Sciatic nerve (tissue), 2 donors: ENCODE measurements at places on chromosomes 16 and 17. TPM values are rescaled to one million over a fixed set of nuclear protein-coding genes. Genes with fewer than 3 reads are reported as not detected.

Gene ABCC11
- not detected for total RNA-seq

Gene KREMEN2
- not detected for total RNA-seq

Gene ITGAD
- 0.89 TPM for total RNA-seq

Gene ACSM3
- total RNA-seq = 2.8 TPM

Gene LRRC37A
- 4.3 TPM for total RNA-seq

Gene CES5A
- total RNA-seq = not detected

- no peak for DNase-seq
Observed at GRCh38 chr17:71427801-71428200, 693.0 kb upstream of the SOX9 start.

GRCh38 chr17:11144358-11145233 lies 96.4 kb upstream of the SHISA6 start:
- no peak for DNase-seq

- no peak for DNase-seq
Observed at GRCh38 chr16:987906-988305, 6.3 kb downstream of the SOX8 start.

GRCh38 chr16:54932737-54933254 lies 2.1 kb downstream of the IRX5 start:
- DNase-seq = no peak

DNA sequence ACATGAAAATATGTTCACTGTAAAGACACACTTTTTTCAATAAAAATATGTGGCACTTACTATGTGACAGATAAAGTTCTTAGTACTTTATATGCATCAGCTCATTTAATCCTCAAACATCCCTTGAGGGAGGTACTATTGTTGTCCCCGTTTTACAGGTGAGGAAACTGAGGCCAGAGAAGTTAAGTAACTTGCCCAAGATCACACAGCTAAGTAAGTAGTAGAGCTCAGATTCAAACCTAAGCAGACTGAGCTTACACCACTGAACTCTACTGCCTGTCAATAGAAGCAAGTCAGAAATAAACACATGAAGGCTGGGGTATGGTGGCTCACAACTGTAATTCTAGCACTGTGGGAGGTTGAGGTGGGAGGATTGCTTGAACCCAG lies 13.9 kb downstream of the CDH3 start:
- no peak for DNase-seq

- peak; percentile 42 for DNase-seq
Observed at GRCh38 chr17:80318166-80318565, 57.5 kb downstream of the RNF213 start.

GRCh38 chr17:73420897-73421296 lies 109.1 kb upstream of the CDC42EP4 start:
- DNase-seq = no peak

GRCh38 chr17:5669191-5669590 lies 84.9 kb upstream of the NLRP1 start:
- DNase-seq = no peak

- DNase-seq = peak; percentile 83
Observed at GRCh38 chr17:75778861-75779249, 5.8 kb upstream of the UNK start.

DNA sequence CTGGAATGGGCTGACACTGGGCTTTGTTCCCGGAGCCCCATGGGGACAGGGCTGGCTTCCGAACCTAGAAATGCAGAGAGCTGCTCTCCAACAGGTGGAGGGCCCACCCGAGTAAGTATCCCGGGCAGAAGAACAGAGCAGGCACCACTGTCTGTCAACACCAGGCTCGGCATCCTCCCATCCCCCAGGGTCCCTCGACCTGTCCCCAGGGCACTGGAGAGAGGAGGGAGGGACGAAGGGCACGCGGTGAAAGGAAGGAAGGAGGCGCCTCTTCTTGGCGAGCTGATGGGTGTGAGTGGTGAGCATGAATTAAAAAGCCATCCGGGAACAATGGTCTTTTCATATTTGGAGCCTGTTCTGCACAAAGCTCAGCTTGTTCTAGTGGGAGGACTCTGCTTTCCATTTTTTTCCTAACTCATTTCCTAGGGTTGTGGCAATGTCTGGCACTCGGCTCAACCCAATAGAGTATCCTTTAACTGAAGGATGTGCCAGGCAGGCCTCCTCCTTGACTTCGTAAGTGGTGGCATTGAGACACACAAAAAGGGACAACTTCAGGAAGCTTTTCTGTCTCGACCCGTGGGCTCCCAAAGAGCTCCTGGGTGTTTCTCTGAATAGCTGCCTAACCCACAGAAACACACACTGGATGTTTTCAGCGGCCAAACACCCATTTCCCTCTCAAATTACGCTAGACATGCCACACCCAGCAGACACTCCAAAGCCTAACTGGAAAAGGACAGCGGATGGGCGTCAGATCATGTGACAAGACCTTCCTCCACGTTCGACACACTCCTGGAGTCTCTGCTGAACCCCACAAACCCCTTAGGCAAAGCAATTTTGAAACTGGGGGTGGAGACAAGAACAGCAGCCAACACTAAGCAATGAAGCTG lies 47.7 kb downstream of the ZFHX3 start:
- DNase-seq = peak; percentile 77

- no peak for DNase-seq
Observed at GRCh38 chr16:67188323-67188722, 1.6 kb downstream of the EXOC3L1 start.

- DNase-seq = no peak
Observed at GRCh38 chr16:81106826-81107503, 10.8 kb upstream of the GCSH start.

DNA sequence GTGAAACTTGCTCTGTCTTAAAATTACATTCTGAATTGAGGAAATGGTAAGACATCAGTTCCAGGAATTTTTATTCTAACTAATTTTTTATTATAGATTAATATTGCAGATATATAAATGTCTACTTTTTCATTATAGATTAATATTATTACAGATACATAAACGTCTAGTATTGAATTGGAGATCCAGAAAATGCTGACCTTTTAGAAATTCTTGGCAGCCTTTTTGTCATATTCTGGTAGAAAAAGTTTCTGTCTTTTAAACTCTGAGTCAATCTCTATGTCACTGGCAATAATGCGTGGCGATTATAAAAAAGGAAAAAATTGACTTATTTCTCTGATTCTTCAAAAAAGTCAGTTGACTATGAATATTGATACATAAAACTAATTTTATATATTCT lies 8.7 kb downstream of the ERCC4 start:
- DNase-seq = no peak

DNA sequence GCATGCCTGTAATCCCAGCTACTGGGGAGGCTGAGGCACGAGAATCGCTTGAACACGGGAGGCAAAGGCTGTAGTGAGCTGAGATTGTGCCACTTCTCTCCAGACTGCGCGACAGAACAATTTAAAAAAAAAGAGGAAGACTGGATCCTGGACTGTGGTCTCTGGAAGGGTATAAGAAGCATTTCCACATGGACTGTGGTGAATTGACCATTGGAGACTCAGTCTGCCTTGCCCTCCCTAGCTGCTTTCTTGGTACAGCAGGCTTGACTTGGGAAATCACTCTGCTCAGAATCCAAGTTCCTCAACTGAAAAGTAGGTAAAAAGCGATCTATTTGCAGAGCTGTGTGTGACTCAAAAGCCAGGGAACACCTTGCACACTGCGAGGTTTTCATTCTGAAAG lies 1.0 kb upstream of the MGRN1 start:
- no peak for DNase-seq

GRCh38 chr16:29790949-29791844 lies 646 bp downstream of the KIF22 start:
- DNase-seq = no peak

DNA sequence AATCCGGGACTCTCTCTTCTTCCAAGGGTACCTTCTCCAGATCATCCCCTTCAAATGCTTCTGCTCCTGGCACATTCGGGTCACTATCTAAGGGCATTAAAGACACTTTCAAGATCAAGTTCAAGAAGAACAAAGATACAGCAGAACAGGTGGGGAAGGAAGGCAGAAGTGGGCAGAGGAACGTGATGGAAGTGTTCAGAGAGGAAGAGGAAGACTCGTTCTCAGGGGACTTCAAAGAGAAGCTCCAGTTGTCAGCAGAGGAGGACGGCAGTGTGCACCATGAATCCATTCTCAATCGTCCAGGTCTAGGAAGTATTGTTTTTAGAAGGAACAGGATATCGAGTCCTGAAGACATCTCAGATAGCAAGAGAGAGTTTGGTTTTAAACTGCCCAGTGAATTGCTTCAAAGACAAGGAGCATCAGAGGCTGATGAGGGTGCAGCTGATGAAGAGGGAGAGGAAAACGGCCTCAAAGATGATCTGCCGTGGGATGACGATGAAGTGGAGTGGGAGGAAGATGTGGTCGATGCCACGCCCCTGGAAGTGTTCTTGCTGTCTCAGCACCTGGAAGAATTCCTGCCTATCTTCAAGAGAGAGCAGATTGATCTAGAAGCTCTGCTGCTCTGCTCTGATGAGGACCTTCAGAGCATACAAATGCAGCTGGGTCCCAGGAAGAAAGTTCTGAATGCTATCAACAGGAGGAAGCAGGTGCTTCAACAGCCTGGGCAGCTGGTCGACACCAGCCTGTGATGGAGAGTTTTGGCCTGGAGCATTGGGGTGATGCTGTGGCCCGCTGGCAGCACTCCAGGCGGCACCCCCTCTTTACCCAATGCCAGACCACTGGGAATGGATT lies 16.8 kb downstream of the ANKS4B start:
- no peak for DNase-seq

GRCh38 chr17:81018044-81018802 lies 16.7 kb upstream of the BAIAP2 start:
- DNase-seq = peak; percentile 65

DNA sequence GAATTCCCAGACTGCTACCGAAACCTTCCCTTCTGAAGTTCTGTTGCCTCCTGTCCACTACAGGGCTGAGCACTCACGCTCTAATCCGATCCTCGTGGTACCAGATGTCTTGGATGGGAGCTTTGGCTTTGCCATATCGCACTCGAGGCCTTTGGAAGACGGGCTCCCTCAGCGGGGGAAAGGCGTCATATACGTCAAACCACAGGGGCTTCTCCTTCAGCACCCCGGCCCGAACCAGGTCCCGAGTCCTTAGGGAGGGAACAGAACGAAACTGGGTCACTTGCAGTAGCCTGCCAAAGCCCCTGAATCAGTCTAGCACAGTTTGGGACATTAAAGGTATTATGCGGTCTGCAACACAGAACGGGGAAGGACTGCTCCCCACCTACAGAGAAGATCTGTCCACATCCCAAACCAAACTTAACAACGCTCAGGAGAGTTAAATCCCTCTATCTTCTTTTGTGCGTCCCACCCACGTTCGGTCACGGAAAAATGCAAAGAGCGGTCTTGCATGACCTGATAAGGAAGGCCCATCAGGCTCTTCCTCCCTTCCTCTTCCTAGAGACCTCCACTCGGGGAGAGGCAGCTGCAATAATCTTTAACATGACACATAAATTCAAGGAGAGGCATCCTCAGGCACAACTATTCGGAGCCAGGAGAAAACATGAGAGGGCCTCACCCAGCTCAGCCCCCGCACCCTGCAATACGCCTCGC lies 526 bp downstream of the MRPS23 start:
- DNase-seq = no peak

GRCh38 chr17:55930291-55930809 lies 179.5 kb downstream of the PCTP start:
- no peak for DNase-seq

GRCh38 chr17:81427173-81428120 lies 32.2 kb downstream of the BAHCC1 start:
- DNase-seq = no peak

DNA sequence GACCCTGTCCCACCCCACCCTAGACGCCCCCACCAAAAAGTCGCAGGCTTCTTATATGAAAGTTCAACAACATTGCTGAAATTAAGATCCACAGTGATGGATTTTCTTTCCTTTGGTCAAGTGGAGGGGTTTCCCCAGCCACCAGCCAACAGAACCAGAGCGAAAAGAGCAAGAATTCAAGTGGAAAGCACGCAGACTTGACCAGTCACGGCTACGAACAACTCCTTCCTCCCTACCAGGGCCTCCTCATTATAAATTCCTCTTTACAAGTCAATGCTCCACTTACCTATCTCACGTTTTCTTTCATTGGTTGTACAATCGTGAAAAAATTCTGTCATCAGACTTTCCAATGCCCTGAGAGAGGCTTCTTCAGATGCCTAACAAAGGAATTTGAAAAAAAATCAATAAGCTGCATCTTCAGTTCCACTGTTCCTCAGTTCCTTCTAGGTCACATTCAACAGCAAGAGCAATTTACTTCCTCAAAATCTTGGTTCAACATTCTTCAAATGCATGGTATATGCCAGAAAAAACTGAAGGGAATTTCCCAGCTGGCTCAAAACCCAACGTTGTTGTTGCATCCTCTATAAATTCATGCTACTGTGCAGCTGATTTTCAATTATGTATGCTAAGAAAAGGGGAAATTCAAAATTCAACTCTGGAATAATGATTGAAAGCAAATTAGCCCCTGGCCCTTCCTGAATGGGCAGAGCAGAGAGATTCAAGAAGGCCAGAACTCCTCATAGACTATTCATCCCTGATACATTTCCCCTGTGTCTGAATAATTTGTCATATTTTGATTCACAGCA lies 30.9 kb downstream of the XPO6 start:
- DNase-seq = no peak

- no peak for DNase-seq
Observed at GRCh38 chr17:17663160-17664063, 17.8 kb upstream of the RAI1 start.

DNA sequence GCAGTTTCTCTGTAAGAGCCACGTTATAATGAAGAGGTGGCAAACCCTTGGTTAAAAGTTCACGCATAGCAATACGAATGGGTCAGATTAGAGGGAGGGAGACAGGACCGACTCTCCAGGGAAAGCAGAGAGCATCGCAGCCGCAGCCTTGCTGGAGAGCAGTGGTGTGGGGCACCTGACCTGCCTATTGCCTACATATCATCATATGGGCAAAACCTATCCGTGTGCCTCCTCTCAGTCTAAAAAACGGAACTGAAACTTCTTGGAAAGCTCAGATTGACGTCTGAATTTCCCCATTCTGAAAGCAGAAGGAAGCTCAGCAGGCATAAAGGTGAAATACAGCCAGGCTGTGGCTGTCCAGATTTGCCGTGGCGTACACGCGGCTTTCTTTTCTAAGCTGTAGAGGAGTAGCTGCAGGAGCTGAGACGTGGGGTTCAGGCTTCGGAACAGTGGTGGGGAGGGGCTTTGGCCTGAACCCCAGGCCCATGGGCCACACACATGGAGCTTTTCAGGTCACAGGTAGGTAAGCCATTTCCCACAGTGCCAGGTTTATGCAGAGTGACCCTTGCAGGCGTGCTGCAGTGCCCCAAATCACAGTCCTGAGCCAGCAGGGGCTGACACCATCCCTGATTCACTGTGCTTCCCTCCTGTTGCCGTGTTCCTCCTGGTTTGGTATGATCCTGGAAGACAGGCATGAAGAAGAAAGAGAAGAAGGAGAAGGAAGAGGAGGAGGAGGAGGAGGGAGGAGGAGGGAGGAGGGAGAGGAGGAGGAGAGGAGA lies 41.6 kb upstream of the TNRC6C start:
- no peak for DNase-seq
